Foreskin fibroblast (primary cell): ENCODE measurements at places on chromosomes 11 and 22.

DNA sequence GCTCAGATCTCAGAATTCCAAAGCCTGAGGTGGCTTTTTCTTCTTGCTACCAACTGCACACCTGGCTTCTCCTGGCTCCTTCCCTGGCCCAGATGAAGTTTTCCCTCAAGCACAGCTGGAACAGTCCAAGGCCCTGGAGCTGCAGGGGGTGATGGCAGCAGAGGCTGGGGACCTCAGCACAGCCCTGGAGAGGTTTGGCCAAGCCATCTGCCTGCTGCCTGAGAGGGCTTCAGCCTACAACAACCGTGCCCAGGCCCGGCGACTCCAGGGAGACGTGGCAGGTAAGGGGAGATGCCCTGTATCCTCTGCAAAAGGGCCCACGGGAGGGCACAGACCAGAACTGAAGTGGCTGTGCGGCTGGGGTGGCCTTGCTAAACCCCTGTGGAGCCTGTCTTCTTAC is 1.2 kb downstream of the TTC36 start:
- DNase-seq = no peak

DNA sequence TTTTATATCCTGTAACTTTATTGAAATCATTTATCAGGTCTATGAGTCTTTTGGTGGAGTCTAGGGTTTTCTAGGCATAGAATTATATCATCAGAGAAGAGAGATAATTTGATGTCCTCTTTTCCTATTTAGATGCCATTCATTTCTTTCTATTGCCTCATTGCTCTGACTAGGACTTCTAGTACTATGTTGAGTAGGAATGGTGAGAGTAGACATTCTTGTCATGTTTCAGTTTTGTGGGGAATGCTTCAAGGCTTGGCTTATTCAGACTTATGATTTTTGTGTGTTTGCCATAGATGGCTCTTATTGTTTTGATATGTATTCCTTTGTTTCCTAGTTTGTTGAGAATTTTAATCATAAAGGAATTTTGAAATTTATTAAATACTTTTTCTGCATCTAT is 1078.3 kb downstream of the FAM181B start:
- no peak for DNase-seq

DNA sequence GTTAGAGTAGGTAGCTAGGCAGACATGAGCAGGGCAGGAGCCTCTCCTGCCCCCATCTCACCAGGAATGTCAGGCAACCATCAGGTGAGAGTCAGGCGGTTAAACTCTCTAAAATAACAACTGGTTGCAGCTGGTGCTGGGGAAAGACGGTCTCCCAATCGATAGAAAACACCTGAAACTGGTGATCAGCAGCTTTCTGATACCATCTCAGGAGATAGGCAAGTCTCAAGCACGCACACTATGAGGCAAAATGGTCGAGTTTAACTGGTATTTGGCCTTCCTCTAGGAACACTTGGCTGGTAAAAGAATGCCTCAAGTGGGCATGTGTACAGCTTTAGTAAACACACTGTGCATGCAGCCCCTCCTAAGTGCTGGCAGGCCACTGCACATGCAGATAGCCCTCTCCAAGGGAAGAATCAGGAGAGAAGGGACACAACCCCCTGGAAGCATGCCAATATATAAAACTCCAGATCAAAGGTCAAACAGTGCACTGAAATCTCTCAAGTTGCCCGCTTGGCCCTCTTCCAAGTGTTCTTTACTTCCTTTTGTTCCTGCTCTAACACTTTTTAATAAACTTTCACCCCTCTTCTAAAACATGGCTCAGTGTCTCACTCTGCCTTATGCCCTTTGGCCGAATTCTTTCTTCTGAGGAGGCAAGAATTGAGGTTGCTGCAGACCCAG is 88.7 kb downstream of the USP35 start:
- DNase-seq = no peak

DNA sequence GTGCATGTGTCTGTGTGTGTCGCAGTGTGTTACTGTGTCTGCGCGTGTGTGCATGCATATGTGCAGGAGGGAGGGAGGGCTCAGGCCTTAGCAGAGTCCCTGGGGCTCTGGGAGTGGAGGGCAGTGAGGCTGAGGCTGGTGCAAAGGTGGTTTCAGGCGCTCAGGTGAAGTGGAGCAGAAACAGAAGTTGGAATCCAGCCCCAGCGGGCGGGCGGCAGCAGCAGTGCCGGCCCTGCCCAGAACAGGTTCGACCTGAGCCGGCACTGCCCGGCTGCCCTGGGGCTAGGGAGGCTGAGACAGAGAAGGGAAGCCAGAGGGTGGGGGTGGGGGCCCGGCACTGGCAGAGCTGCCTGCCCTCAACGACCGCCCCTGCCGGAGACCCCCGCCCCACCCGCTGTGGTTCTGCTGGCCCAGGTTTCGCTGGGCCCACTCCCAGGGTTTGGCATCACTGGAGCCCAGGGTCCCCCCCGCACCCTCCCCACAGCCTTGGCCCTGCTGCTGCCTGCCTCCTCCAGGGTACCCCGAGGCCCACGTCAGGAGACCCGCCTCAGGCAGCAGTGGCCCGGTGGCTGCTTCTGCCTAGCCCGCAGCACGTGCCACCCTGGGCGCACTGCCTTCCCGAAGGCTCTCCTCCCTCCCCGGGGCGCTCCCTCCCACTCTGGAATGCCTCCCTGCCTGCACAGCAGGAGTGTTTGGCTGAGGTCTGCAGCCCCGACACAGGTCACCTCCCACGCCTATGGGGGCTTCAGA is 13.3 kb downstream of the ASCL2 start:
- no peak for DNase-seq

- DNase-seq = no peak
These were observed 56.1 kb downstream of the PRMT3 start for GRCh38 chr11:20443596-20443995.

- DNase-seq = no peak
These were observed at the start of gene SRSF8 for GRCh38 chr11:95066716-95067038. TSS of gene SRSF8 (plus strand) at chr11:95066919. CDS start at chr11:95067227, 308 bp downstream.

DNA sequence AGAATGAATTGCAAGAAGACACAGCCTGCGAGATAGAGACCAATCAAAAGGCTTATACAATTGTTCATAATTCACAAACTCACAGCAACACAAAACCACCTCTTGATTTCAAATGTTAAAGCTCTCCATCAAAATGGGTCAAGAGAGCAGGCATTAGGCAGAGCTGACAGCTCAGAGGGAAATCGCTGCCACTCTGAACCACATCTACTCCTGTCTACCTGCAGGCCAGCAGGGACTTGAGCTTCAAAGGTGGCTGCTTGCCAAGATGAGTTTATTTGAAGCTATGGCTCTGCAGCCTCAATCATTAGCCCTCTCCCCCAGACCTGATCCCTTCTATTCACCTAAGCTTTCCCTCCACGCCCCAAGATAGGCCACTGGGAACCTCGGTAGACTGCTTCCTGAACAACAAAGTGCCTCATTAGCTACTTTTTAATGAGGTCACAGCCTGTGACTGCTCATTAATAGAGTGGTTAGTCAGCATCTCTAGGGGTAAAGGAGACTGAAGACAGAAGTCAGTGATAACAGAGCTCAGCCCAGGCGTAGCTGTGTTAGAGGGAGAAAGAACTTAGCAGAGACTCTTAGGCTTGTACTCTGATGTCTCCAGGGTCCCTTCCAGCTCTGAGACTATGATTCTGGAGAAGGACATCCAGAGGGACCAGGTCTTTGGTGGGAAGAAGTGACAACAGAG is 21.2 kb upstream of the OR10A5 start:
- no peak for DNase-seq
